ENCODE measurements at places on chromosomes 12 and 14.

GRCh38 chr14:60195179-60195810, 30.1 kb upstream of the DHRS7 start:
- no peak for DNase-seq

DNA sequence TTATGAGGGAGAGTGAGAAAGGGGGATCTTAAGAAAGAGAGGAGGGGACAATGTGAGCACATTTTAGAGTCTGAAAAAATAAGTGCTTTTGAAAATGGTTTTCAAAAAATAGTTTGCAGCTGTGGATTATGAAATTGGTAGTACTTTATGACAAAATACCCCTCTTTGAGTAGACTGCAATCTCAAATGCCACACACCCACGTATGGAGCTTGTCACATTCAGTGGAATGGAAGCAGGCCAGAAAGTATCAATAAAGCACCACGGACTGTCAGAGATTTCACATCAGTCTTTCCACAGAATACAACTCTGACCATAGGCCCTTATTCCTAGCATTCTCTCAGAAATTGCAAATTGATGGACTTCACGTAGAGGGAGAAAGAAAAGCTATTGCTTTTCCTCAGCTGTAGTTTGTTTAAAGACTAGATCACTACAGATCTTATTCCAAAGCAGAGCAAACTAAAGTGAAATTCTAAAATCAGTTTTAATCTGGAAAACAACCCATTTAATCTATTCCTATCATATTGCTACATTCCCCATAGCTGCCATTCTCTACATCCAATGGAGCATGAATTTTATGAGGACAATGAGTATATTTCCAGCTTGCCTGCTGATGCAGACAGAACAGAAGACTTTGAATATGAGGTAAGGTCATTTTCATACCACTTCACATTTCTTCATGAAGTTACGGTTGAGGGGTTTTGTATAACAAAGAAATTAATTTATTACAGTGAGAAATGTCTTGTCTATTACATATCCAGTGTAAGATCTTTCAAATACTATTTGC, 321.3 kb downstream of the PDZRN4 start:
- DNase-seq = no peak

- no peak for DNase-seq
These were observed 19.4 kb upstream of the PARP11 start for GRCh38 chr12:3892631-3893030.

GRCh38 chr12:130674676-130675075, 41.4 kb downstream of the RIMBP2 start:
- no peak for DNase-seq

- no peak for DNase-seq
These were observed 5.4 kb downstream of the ZNF219 start for GRCh38 chr14:21093018-21093417.
